ENCODE measurements at places on chromosomes 13 and 19.

GRCh38 chr19:37763488-37763887, 15.9 kb downstream of the ZNF573 start:
- no peak for DNase-seq

DNA sequence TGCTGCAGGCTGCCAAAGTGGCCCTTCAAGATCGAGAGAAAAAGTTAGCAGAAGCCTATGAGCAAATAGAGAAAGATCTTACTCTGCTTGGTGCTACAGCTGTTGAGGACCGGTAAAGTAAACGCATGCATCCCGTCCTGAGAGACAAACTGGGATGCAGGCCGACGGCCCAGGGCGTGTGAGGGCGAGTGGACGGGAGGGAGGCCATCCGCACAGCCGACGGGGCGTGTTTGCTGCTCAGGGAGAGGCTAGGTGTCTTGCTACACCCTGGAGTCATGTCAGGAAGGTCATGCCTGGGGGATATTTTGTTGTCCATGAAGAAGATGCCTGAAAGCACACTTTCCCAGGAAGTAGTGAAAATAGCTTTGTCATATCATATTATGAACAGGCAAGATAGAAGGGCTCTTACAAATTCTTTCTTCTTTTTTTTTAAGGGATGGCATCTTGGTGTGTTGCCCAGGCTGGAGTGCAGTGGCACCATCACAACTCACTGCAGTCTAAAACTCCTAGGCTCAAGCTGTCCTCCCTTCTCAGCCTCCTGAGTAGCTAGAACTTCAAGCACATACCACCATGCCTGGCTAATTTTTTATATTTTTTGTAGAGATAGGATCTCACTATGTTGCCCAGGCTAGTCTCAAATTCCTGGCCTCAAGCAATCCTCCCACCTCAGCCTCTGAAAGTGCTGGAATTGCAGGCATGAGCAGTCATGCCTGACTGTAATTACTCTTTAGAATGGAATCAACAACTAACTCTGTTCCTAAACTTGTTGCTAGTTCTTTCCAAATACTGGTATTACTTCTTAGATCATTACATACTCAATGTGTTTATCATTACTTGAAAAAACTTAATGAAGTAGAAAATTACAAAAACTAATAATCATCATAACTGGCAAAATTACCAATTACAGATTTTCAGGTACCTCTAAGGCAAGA, 117.6 kb upstream of the MCF2L start:
- no peak for DNase-seq

DNA sequence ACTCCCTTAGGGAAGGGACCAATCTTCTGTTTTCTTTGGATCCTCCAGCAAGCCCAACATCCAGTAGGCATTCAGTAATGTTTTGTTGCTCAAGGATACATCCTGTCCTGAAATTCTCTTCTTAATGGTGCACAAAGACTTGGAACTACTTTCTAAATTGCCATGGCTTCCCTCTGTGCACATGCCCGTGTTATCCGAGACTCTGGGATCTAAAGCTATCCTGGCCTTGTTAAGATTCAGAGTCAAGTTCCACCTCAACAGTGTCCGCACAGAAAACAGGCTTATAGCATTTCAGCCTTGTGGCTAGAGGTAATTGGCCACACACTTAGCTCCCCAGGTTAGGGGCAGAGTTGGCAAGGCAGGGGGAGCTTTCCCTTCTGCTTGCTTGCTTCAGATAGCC, 71.8 kb downstream of the CBY2 start:
- DNase-seq: no peak

DNA sequence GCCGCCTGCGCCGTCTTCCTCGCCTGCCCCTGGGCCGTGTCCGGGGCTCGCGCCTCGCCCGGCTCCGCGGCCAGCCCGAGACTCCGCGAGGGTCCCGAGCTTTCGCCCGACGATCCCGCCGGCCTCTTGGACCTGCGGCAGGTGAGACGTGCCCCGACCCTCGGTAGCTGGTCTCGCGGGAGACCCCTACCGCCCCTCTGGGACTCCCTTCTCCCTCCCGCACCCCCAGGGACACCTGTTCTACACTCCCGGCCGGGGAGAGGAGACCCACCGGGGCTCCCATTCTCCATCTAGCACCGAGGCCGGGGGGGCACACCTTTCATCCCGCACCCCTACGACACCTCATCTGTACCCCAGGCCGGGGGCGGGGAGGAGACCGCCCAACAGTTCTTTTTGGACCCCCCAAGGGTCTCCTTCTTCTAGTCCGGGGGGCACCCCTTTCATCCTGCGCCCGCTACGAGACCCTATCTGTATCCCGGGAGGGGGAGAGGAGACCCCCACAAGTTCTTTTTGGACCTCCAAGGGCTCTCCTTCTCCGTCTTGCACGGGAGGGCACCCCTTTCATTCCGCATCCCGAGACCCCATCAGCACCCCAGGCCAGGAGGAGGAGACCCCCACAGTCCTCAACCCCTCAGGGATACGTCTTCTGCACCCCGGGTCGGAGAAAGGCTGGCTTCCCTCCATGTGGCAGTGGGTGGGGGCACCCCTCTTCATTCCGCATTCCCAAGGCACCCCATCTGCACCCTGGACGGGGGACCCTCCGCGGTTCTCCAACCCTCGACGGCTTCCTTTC, 533 bp downstream of the TNFSF9 start:
- no peak for DNase-seq

- no peak for DNase-seq
These were observed 276.0 kb downstream of the FOXO1 start for GRCh38 chr13:40390401-40390916.

DNA sequence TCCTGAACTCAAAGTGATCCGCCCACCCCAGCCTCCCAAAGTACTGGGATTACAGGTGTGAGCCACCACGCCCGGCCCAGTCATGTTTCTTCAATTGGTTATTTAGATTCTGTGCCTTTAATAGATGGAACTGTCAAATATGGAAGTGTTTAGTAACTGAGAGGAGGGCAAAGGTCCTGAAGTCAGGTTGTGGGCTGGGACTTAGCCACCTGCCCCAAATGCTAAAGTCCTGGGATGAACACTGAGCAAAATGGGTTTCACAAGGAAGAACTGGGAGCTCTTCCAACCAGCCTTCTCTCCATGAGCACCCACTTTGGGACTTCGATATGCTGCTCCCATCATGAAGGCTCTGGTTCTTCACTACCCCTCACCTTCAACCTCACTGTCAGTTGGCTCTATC, 21.7 kb downstream of the AKAP8 start:
- DNase-seq: no peak

GRCh38 chr13:101210774-101211173, 205.5 kb downstream of the NALCN start:
- no peak for DNase-seq

GRCh38 chr13:47650209-47650608, 350.9 kb downstream of the SUCLA2 start:
- DNase-seq: no peak

GRCh38 chr19:18424890-18425514, 5.8 kb downstream of the SSBP4 start:
- no peak for DNase-seq

- DNase-seq: no peak
These were observed 230.6 kb upstream of the DACH1 start for GRCh38 chr13:72097568-72097967.

GRCh38 chr13:45512098-45512496, 47.4 kb downstream of the COG3 start:
- no peak for DNase-seq

Data from central memory CD8-positive, alpha-beta T cell (primary cell).